ENCODE measurements at places on chromosomes 2 and 18.

- DNase-seq, result no peak
Observed at GRCh38 chr2:143258126-143258892, 129.1 kb downstream of the ARHGAP15 start.

DNA sequence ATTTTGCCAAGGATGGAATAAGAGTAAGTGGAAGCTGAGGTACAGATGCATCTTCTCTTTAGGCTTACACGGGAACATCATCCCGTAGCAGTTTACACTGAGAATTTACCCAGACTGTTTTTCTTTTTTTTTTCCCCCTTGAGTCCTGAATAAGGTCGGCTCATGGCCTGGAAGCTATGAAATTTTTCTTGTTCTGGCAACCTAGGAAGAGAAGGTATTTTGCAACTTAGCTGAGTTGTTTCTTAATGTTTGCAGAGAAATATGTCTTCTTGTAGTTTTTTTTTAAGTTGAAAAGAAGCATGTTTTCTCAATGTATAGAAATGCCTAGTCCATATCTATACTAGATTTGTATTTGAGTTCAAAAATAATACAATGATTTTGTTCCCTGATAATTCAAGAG is 712.5 kb downstream of the TDRD15 start:
- no peak for DNase-seq

DNA sequence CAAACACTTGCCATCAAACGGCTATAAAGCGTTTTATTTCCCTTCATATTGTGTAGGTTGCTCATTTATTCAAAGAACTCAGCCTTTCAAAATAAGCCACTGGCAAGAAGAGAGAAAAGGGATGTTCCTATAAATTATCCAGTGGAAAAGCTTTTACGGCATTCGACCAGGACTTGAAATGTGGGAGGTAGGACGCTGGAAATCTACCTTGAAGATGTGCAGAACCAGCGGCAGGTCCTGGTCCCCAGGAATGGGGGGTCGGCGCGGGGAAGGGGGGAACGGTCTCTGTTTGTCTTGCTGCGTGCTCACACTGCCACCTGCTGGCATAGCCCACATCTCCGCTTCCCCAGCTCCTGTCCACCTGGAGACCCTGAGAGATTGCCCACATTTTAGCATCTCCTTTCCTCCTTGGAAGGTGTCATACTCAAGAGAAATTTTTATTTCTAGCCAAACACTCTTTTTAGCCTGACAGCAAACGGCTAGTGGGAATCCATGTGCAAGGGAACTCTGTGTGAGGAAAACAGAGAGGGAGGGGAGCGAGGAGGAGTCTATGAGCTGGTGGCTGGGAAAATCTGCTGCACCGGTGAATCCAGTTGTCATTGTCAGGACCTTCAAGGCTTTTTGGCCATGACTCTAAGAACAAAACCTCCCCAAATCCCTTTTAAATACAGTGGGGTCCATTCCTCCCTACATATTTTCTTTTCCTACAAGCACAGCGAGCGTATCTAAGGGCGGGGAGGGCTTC is 349.0 kb upstream of the PKDCC start:
- peak; percentile 68 for DNase-seq

DNA sequence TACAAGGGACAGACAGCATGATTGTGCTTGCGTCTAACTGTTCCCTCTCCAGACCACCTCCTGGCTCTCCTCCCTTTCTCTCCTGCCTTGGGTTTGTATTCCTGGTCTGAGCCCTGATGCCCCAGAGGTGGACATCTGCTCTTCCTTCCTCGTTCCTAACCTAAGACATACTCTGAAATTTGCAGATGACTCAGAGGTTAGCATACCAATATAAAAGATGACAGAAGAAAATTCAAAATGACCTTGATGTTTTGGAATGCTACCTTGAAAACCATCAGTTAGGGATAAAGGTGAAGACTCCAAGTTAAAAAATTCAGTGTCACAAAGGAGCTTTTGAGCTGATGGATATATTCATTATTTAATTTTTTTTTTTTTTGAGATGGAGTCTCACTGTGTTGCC is 12.9 kb downstream of the SMYD1 start:
- no peak for DNase-seq

- no peak for DNase-seq
Observed at GRCh38 chr2:232174662-232175061, 203.9 kb upstream of the ALPP start.
